ENCODE measurements at places on chromosomes 6 and 20. TPM values are rescaled to one million over a fixed set of nuclear protein-coding genes. Genes with fewer than 3 reads are reported as not detected.

DNA sequence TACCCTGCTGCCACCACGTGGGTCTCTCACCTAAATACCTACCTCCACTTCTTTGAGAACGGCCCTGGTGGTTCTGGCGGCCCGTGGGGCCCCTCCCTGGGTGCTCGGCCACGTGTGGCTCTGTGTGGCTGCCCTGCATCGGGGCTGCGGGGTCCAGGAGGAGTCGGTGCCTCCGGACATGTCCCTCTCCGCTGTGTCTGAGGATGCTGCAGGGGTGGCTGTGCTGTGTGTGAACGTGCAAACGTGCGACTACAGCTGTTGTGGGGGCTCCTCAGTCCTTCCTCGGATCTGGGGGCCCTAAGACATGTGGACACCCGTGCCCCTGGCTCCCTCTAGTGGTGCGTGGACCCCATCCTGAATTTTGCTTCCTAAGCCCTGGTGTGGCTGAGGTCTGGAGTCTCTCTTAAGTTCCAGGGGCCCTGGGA, 691.8 kb downstream of the QKI start:
- DNase-seq: no peak

- DNase-seq: no peak
Measured at GRCh38 chr20:17616480-17617211, 46.8 kb downstream of the DSTN start.

GRCh38 chr6:1832844-1833787, 223.4 kb downstream of the FOXC1 start:
- DNase-seq: peak; percentile 27

The NHLRC1 gene
- total RNA-seq: 3.9 TPM

The TULP1 gene
- not detected for total RNA-seq

DNA sequence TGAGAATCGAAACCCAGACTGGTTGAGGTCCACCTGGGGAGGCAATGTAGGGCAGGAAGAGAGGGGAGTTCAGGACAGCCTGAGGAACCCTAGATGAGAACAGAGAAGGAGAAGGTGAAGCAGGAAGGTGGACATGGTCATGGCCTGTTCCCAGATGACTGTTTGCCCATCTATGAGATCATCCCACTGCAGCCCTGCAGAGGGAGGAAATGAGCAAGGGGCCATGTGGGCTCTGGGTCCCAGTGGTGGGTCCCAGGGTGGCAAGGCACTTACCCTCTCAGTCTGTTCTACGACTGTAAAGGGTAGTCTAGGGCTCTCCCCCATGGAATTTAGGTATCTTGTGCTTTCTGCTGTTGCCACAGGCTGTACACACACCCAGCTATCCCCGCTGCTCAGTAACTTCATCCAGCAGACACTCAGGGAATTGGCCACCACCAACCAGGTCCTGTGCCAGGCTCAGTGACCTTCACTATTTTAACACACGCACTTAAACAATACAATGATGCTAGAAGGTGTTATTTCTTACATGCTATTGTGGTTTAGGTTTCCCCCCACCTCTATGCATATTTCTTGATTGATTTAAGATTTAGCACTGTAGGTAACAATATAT, 89.8 kb downstream of the TOX2 start:
- DNase-seq: no peak

DNA sequence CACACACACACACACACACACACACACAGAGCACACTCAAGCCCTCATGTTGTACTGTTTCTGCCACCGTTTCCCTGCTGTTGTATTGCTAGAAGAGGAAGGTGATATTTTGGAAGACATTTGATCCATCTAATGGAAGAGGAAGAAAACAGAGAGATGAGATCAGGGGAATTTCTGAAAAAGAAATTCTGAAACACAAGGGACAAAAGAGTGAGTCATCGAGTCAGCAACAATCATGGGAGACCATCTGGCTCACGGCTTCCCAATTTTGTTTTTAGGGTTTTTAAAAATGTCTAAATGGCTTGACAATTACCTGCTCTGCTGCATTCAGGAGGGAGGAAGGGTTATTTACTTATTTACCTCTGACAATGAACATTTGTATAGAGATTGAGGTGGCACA, 22.0 kb downstream of the SOX4 start:
- no peak for DNase-seq

- no peak for DNase-seq
Measured at GRCh38 chr6:99490608-99491007, 24.6 kb downstream of the USP45 start.

Measured in tibial nerve (tissue), 4 donors.